ENCODE measurements at places on chromosomes 5 and 9.

- no peak for DNase-seq
- H3K27me3 ChIP-seq: no peaks in the 10 kb centered on the region
- no peaks in the 10 kb centered on the region for H3K36me3 ChIP-seq
- H3K27ac ChIP-seq: no peak overlapping the region
- no peaks in the 10 kb centered on the region for H3K4me1 ChIP-seq
Observed at GRCh38 chr5:16593013-16593412, 23.8 kb downstream of the RETREG1 start.

DNA sequence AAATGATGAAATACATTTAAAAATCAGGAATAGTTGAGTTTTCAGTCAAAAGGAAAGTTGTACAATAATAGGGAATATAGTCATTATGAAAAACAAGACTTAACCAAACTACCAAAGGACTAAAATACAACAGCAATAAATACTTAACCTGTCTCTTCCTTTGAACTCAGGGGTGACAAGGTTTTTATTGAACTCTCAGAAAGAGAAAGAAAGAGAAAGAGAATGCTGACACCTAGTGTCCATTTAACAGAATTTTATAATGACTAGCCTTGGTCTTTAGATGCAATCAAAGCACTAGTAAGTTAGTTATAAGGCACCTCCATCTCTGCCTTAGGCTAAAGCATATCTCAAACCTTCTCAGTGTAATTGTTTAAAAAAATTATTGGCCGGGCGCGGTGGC lies 47.5 kb downstream of the UIMC1 start:
- H3K4me3 ChIP-seq: no peak overlapping the region
- H3K27ac ChIP-seq: no peak overlapping the region
- no peaks in the 10 kb centered on the region for H3K27me3 ChIP-seq
- DNase-seq: no peak
- peaks cover 4% of the 10 kb centered on the region for H3K36me3 ChIP-seq

DNA sequence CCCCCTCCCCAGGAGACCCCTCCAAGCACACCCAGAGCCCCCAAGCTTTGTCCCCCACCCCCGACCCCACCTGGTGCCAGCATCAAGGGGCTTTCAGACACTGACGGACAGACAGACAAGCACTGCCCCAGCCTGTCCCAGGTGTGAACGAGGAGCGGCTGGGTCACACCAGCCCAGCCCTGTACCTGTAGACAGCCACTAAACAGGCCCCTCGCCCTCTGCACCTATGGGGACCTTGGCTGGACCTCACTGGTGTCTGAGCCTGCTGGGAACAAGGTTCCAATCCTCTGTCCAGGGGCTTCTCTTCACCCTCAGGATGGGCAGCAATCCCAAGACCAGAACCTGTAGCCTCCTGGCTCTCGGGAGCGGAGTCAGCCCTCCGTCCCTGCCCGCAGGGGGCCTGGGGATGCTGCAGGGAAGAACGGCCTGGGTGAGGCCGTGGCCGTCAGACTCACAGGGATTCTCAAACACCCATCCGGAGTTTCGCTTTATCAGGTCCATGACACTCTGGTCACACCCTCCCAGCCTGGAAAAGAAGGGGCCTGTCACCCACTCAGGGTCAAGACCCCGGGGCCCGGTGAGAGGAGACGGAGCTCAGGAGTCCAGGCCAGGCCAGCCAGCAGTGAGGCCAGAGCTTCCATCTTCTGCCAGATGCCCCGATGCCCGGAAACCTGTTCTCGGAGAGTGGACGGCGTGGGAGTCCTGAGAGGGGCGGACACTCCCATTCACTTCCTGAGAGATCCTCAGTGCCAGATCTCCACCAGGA lies 2.8 kb downstream of the LCN6 start:
- no peaks in the 10 kb centered on the region for H3K36me3 ChIP-seq
- H3K27ac ChIP-seq: no peak overlapping the region
- no peak for DNase-seq
- H3K4me3 ChIP-seq: no peak overlapping the region
- no peaks in the 10 kb centered on the region for H3K27me3 ChIP-seq

- DNase-seq: peak; percentile 84
- no peaks in the 10 kb centered on the region for H3K27me3 ChIP-seq
- no peaks in the 10 kb centered on the region for H3K36me3 ChIP-seq
- peaks cover 51% of the 10 kb centered on the region for H3K4me1 ChIP-seq
Observed at GRCh38 chr5:68239487-68239886, 23.9 kb downstream of the PIK3R1 start.

DNA sequence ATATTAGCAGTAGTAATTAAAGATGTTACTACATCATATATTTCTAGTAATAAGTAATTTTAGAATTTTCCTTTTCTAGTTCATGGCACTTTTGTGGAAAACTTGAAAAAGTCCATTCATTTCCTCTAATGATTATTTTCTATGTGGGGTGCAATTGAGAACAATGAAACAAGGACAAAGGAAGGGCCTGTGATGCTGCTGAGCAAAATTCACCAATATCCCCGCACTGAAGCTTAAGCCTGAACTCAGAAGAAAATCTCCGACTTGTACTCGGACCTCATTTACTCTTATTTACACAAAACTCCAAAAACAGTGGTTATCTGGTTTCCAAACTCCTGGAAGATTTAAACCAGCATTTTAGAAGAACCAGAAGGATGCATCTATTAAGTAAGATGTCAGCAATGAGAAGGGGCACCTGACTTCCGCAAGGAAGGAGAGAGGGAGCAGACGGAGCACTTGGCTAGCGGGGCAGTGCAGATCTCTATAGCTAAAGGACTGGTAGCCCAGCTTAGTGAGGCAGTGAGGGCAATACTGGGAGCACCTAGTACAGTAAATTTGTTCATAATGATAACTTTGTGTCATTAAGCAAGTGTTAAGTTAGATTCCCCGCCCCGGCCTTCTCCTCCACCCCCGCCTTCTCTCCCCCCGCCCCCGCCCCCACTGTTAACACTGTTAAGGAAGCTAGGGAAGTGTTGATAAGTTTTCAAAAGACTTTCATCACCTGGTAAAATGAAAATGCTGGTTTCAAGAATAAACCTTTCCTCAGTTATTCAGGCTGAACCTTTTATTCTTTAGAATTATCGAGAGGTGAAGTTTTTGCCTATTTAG lies 123.3 kb downstream of the ZSWIM6 start:
- no peaks in the 10 kb centered on the region for H3K36me3 ChIP-seq
- no peak overlapping the region for H3K27ac ChIP-seq
- H3K4me1 ChIP-seq: no peaks in the 10 kb centered on the region
- DNase-seq: no peak
- no peaks in the 10 kb centered on the region for H3K27me3 ChIP-seq
- no peak overlapping the region for H3K4me3 ChIP-seq

- peaks cover 5% of the 10 kb centered on the region for H3K36me3 ChIP-seq
- no peak for DNase-seq
- peak overlapping the region; percentile 77 for H3K27ac ChIP-seq
- peaks cover 70% of the 10 kb centered on the region for H3K4me1 ChIP-seq
- H3K4me3 ChIP-seq: no peak overlapping the region
Observed at GRCh38 chr5:132418881-132419280, 49.4 kb downstream of the SLC22A5 start.

- H3K27me3 ChIP-seq: no peaks in the 10 kb centered on the region
- no peak overlapping the region for H3K27ac ChIP-seq
- DNase-seq: no peak
Observed at GRCh38 chr5:33795496-33795895, 96.3 kb downstream of the ADAMTS12 start.

DNA sequence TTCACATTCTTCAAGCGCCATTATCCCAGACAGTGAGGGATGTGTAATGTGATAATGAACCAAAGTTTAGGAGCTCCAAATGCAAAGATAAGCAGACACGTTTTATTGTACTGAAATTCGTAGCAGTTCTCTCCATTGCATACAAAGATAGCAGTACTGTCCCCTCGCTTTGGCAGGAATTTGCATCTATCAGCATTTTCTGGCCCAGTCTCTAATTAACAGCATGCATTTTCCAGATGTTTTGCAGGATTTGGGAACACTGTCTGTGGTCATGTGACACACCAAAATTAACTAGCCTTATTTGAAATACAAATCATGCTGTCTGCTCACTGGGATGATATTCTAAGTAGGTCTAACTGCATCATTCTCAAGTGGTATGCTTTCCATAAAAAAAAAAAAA lies 235.9 kb upstream of the TRPM3 start:
- no peaks in the 10 kb centered on the region for H3K27me3 ChIP-seq
- no peaks in the 10 kb centered on the region for H3K36me3 ChIP-seq
- no peaks in the 10 kb centered on the region for H3K4me1 ChIP-seq
- no peak overlapping the region for H3K27ac ChIP-seq
- no peak overlapping the region for H3K4me3 ChIP-seq

GRCh38 chr9:14909181-14909580 lies 1.0 kb downstream of the FREM1 start:
- H3K36me3 ChIP-seq: no peaks in the 10 kb centered on the region
- peaks cover 4% of the 10 kb centered on the region for H3K27me3 ChIP-seq
- H3K4me3 ChIP-seq: no peak overlapping the region
- no peaks in the 10 kb centered on the region for H3K4me1 ChIP-seq
- no peak overlapping the region for H3K27ac ChIP-seq
- no peak for DNase-seq
